ENCODE measurements at places on chromosomes 6 and 20. TPM values are rescaled to one million over a fixed set of nuclear protein-coding genes. Genes with fewer than 3 reads are reported as not detected.

GRCh38 chr6:92767101-92767500 lies 652.3 kb downstream of the EPHA7 start:
- DNase-seq: no peak

DNA sequence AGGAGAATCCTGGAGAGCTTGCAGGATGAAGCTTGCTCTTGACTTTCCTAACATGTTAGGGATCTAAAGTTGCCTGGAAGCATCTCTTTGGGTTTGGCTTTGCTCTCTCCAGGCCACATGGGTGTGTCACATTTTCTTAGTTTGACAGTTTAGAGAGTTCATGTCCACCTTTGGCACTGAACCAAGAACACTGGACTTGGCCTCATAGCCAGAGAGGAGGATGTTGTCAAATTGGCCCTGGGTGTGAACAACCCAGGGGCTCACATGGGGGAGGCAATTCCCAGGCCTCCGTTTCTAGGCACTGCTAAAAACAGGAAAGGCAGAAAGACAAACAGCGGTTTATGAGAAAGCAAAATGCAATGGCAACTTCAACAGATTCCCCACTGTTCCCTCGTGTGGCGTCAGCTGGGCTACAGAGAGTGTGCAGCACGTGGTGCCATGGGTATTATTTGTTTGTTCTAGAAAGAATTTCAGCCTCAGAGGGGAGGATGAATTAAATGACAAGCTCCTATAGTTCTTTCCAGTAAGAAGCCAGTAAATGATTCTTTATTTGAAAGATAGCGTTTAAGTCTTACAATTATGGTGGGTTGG lies 93.9 kb downstream of the CLIC5 start:
- DNase-seq: no peak

DNA sequence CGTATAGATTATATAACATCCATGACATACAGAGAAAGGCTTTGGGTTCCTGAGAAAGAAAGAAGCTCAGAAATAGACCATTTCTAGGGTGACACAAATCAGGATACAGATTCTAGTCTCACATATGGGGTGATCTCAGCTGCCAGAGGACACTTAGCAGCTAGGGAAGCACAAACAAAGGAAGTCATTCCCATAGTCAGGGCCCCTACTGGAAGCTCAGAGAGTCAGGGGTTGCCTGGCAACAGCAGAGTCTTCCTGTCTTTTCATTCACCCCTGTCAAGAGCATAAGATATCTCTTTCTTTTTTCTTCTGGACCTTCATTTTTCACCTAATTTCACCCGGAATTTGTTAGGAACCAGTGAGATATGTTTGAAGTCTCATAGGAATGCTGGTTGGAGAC lies 81.9 kb upstream of the IYD start:
- no peak for DNase-seq

DNA sequence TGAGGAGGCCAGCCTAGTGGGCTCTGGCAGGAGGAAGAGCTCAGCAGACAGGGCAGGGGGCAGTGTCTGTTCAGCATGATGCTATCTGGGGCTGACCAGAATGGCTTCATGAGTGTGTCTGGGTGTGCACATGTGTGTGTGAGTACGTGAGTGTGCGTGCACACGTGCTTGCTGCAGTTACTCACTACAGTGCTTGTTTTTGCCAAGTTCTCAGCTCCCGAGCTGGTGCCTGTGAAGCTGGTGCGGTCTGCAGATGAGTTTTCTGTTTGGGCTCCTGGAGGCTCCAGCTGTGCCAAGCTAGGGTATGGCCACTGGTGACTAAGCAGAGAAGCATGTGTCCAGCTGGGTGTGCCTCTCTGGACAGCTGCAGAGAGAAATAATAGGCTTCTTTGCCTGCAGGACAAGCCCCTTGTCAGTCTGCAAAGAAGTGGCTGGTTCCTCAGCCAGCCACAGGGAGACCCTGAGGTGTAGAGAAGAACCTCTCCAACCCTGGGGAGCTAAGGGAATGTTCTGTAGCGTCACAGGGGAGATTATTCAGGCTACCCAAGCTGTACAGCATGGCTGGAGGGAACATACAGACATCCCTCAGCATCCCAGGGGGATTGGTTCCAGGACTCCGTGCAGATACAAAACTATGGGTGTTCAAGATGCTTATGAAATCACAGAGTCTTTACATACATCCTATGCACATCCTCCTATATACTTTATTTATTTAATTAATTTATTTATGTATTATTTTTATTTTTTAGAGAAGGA lies 40.2 kb upstream of the FAM50B start:
- no peak for DNase-seq

DNA sequence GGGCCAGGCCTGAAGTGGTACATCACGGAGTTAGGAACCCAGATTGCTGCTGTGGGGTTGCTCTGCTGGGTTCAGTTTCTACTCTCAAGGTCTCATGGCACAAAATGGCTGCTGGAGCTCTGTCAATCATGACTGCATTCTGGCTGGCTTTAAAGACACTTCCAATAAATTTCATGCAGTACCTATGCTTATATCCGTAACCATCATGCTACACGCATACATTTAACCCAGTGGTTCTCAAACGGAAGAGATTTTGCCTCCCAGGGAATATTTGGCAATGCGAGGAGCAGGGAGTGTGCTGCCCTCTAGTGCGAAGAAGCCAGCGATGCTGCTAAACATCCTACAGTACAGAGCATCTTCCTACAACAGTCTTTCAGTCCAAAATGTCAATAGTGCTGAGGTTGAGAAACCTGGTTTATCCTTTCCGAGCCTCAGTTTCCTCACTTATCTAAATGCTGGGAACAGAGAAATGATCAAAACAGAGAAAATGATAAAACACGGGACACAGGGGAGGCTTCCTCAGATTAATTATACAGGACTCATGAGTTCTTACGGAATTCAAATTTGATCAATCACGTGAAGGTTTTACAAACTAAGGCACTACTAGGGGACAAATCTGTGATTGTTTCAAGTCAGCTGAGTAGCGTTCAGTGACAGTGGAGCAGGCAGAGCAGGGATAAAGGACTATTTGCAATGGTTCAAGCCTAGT lies 9.6 kb upstream of the SLC2A10 start:
- DNase-seq: no peak

- DNase-seq: no peak
Observed at GRCh38 chr6:97508646-97509045, 225.6 kb upstream of the MMS22L start.

DNA sequence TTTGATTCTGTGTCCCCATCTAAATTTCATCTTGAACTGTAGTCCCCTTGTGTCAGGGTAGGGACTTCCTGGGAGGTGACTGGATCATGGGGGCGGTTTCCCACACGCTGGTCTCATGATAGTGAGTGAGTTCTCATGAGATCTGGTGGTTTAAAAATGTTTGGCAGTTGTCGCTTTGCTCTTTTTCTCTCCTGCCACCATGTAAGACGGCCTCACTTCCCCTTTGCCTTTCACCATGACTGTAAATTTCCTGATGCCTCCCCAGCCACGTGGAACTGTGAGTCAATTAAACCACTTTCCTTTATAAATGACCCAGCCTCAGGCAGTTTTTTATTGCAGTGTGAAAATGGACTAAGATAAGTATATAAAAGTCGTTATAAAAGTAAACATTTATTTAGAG lies 80.5 kb upstream of the SGK1 start:
- DNase-seq: no peak

GRCh38 chr6:104407957-104408356 lies 451.8 kb downstream of the HACE1 start:
- no peak for DNase-seq

GRCh38 chr20:47531458-47531857 lies 29.8 kb downstream of the NCOA3 start:
- no peak for DNase-seq

The TMEM200A gene
- 23.6 TPM for polyA plus RNA-seq

The COL21A1 gene
- 105 TPM for polyA plus RNA-seq

The SLCO4A1 gene
- 3.5 TPM for polyA plus RNA-seq

Data from renal pelvis (tissue), 12 donors.